ENCODE measurements at places on chromosomes 13 and 19. TPM values are rescaled to one million over a fixed set of nuclear protein-coding genes. Genes with fewer than 3 reads are reported as not detected.

TEX29 gene
- not detected for total RNA-seq

ZNF229 gene
- 2.4 TPM for total RNA-seq

GRCh38 chr19:18440415-18440877, 2.5 kb upstream of the ISYNA1 start:
- no peaks in the 10 kb centered on the region for H3K27me3 ChIP-seq
- peak; percentile 62 for DNase-seq
- peaks cover 42% of the 10 kb centered on the region for H3K4me1 ChIP-seq
- peaks cover 38% of the 10 kb centered on the region for H3K36me3 ChIP-seq

- DNase-seq, result no peak
- H3K27me3 ChIP-seq, result no peaks in the 10 kb centered on the region
- H3K36me3 ChIP-seq, result no peaks in the 10 kb centered on the region
- H3K4me1 ChIP-seq, result no peaks in the 10 kb centered on the region
- no peak overlapping the region for H3K27ac ChIP-seq
- H3K4me3 ChIP-seq, result no peak overlapping the region
These were observed 17.2 kb upstream of the SLITRK6 start for GRCh38 chr13:85816413-85816812.

GRCh38 chr13:110047496-110047895, 259.5 kb downstream of the COL4A1 start:
- no peak for DNase-seq
- H3K27me3 ChIP-seq, result peaks cover 13% of the 10 kb centered on the region
- H3K4me3 ChIP-seq, result no peak overlapping the region
- H3K36me3 ChIP-seq, result no peaks in the 10 kb centered on the region

Measured in K562 (cell line).